Fibroblast of lung (primary cell): ENCODE measurements at places on chromosomes 12 and 14.

DNA sequence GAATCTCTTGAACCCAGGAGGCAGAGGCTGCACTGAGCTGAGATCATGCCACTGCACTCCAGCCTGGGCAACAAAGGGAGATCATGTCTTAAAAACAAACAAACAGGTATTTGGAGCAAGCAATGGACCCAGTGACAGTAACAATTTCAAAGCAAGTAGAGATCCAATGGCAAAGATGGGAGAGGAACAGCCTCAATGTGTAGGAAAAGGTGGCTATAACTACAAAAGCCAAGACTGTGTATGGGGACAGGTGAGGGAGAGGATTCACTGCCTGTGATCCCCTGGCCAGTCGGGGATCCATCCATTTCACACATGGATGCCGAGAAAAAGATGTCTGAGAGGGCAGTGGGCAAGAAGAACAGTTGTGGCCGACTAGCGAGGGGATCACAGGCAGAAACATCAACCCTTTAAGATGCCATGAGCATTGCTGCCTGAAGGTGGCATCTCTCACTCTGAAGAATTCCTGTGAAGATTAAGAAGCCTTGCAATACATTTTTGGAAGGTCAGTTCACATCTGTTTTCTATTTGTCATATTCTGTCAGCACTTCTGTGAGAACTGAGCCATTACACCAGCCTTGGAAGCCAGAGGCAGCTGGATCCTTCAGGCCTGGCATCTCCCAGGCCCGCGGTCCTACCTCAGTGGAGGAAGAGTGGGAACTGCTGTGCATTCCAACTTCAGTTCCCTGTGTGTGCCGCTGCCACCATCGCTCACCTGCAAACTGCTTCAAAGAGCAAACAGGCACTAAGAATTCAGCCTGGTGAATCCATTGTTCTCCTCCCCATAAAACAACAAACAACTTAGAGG is 54.5 kb upstream of the FRS2 start:
- no peak overlapping the region for H3K4me3 ChIP-seq
- peaks cover 2% of the 10 kb centered on the region for H3K4me1 ChIP-seq
- DNase-seq, result peak; percentile 94
- no peaks in the 10 kb centered on the region for H3K27me3 ChIP-seq
- no peaks in the 10 kb centered on the region for H3K36me3 ChIP-seq
- H3K27ac ChIP-seq, result peak overlapping the region; percentile 4

- peak; percentile 18 for DNase-seq
- H3K4me1 ChIP-seq, result no peaks in the 10 kb centered on the region
- no peak within 1 kb of the TSS for H3K27ac ChIP-seq
- H3K4me3 ChIP-seq, result peak within 1 kb of the TSS; percentile 52
- peaks cover 31% of the 10 kb centered on the region for H3K27me3 ChIP-seq
These were observed at the start of gene COCH for GRCh38 chr14:30874120-30874998. Gene COCH (plus strand): TSS chr14:30874559. CDS start chr14:30874939, 380 bp downstream.

- H3K4me1 ChIP-seq, result no peaks in the 10 kb centered on the region
- no peak overlapping the region for H3K4me3 ChIP-seq
- no peaks in the 10 kb centered on the region for H3K36me3 ChIP-seq
These were observed 185.6 kb upstream of the C14orf180 start for GRCh38 chr14:104393898-104394381.

DNA sequence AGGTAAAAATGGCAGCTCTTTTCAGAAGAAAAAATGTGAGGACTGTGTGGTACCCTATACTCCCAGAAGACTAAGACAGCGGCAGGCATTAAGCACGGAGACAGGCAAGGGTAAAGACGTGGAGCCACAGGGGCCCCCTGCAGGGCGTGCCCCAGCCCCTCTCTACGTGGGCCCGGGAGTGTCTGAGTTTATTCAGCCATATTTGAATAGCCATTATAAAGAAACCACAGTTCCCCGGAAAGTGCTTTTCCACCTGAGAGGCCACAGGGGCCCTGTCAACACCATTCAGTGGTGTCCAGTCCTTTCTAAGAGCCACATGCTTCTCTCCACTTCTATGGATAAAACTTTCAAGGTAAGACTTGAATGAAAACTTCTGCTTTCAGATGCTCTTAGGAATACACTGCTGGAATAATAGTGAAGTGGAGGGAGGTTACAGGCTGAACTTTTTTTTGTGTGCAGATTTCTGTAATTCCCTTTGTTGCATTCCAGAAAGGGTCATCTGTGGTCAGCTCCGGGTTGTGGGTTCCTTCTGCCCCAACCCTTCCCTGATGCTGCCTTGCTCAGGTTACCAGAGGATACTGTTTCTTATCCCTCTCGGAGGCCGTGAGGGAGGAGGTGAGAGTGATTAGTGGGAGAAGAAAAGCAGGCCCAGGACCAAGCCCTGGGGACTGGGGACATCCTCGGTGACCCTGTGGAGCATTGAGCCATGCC is 58.4 kb downstream of the SLC25A47 start:
- DNase-seq, result no peak
- no peak overlapping the region for H3K4me3 ChIP-seq
- H3K27ac ChIP-seq, result no peak overlapping the region
- no peaks in the 10 kb centered on the region for H3K27me3 ChIP-seq

- peak; percentile 58 for DNase-seq
- H3K4me1 ChIP-seq, result no peaks in the 10 kb centered on the region
- H3K27ac ChIP-seq, result no peak overlapping the region
- H3K4me3 ChIP-seq, result no peak overlapping the region
- peaks cover 3% of the 10 kb centered on the region for H3K27me3 ChIP-seq
These were observed 11.7 kb upstream of the CREBL2 start for GRCh38 chr12:12599750-12600643.

DNA sequence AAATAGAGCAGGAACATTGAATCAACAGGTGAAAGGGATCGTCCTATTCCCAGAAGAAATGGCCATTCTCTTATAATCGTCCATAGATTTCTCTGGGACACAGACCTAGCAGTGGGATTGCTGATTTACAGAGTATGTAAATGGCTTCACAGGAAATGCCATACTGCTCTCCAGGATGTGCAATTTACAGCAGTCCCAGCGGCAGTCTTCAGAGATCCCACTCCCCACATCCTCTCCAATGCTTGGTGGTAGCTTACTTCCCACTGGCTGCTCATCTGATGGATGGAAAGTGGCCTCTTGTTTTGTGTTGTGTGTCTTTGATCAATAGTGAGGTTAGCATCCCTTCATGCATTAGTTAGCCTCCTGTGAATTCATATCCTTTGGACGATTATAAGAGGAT is 58.1 kb upstream of the PRMT8 start:
- H3K27ac ChIP-seq, result no peak overlapping the region
- H3K36me3 ChIP-seq, result no peaks in the 10 kb centered on the region
- no peaks in the 10 kb centered on the region for H3K4me1 ChIP-seq

DNA sequence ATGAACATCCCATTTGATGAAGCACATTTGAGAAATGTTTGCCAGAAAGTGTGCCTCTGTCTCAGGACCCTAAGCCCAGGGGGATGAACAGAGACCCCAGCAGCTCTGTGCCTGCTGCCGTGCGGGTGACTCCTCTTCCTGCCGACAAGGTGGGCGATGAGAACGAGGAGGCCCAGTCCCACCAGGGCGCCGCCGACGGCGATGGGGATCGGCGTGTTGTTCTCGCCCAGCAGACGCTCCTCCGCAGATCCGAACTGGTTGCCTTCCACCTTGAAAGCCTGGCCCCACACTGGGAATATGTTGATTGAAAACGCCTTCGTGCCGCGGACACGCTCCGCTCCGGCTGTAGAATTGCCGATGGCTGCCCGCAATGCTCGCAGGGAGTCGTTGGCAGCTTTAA is 44.1 kb downstream of the LRTM2 start:
- DNase-seq, result no peak
- H3K4me3 ChIP-seq, result no peak overlapping the region
- H3K27me3 ChIP-seq, result peaks cover 2% of the 10 kb centered on the region
- no peaks in the 10 kb centered on the region for H3K4me1 ChIP-seq
- H3K27ac ChIP-seq, result no peak overlapping the region

- H3K27ac ChIP-seq, result no peak overlapping the region
- peaks cover 3% of the 10 kb centered on the region for H3K4me1 ChIP-seq
- peaks cover 21% of the 10 kb centered on the region for H3K36me3 ChIP-seq
- no peak overlapping the region for H3K4me3 ChIP-seq
- no peaks in the 10 kb centered on the region for H3K27me3 ChIP-seq
- DNase-seq, result no peak
These were observed 14.1 kb downstream of the EID3 start for GRCh38 chr12:104317538-104318210.

DNA sequence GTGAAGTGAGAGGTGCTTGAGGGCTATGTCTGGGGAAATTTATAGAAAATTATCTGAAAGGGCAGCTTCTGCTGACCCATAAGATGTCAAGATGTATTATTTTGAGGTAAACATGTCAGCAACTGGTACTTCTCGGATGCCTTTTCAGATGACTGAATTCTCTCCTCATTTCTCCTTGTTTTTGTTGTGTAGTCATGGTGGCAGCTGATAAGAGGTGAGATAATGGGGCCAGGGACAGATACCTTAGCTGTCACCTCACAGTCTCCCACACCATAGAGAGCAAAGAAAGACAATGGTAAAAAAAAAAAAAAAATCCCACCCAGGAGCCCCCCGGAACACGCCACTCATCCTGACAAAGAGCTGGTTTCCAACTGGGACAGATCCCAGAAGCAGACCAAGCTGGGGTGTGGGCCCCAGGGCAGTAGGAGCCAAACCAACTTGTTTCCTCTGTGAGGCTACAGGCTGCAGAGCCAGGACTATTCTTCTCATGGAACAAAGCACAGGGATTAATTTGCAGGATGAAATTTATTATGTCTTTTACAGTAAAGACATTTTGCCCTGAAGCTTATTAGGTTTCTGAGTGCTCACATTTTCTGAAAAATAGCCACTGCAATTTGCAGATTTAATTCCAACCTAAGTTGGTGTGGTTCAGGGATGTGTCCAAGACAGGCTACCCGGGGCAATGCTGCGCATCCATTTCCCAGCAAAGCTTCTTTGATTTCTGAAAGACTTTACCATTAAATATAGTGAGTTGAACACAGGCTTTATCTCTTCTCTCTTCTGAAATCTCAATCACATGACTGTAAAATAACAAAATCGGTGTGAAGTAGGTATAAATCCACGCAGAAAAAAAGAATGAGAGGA is 52.2 kb downstream of the NDUFA12 start:
- no peaks in the 10 kb centered on the region for H3K27me3 ChIP-seq
- H3K27ac ChIP-seq, result no peak overlapping the region
- H3K36me3 ChIP-seq, result no peaks in the 10 kb centered on the region
- H3K4me3 ChIP-seq, result no peak overlapping the region
- no peak for DNase-seq
- no peaks in the 10 kb centered on the region for H3K4me1 ChIP-seq

DNA sequence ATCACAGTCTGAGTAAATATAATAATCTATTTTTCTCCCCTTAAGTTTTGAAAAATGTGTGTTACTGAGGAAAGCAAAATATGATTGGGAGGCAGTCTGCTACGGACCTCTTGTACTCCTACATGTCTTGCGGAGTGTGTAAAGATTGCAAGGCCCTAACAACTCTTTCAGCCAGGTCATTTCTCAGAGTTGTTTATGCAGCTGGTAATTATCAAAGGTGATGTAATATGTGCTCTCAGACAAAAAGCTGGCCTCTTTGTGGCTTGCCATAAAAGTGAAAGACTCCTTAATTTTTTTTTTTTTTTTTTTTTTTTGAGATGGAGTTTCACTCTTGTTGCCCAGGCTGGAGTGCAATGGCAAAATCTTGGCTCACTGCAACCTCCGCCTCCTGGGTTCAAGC is 40.5 kb upstream of the MON2 start:
- no peaks in the 10 kb centered on the region for H3K36me3 ChIP-seq
- H3K4me3 ChIP-seq, result no peak overlapping the region
- H3K27ac ChIP-seq, result no peak overlapping the region
- peaks cover 3% of the 10 kb centered on the region for H3K27me3 ChIP-seq

DNA sequence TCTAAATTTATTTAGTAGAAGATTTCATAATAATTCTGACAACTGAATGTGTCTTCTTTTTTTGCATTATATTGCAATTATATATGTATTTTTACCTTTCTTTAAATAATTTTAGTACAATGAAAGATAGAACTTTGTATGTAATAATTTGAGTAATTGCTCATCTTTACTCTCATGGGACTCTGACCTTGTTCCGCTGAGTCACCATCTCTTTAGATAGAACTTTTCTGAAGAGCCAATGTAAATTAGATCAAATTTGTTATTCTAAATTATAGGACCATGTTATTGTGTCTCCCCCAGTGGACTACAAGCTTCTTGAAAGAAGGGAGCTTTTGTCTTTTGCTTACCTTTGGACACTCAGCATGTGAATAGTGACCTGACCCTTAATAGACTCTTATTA is 96.1 kb downstream of the TRHDE start:
- no peak overlapping the region for H3K27ac ChIP-seq
- no peak for DNase-seq
- H3K36me3 ChIP-seq, result no peaks in the 10 kb centered on the region
- H3K4me1 ChIP-seq, result no peaks in the 10 kb centered on the region
- no peak overlapping the region for H3K4me3 ChIP-seq
- H3K27me3 ChIP-seq, result no peaks in the 10 kb centered on the region

- H3K4me1 ChIP-seq, result peaks cover 6% of the 10 kb centered on the region
- no peak overlapping the region for H3K4me3 ChIP-seq
- H3K27me3 ChIP-seq, result no peaks in the 10 kb centered on the region
- no peak for DNase-seq
- no peak overlapping the region for H3K27ac ChIP-seq
These were observed 36.6 kb upstream of the LTBP2 start for GRCh38 chr14:74648601-74649000.

- peaks cover 2% of the 10 kb centered on the region for H3K4me1 ChIP-seq
- DNase-seq, result peak; percentile 87
- H3K27me3 ChIP-seq, result no peaks in the 10 kb centered on the region
- peaks cover 4% of the 10 kb centered on the region for H3K36me3 ChIP-seq
- peak within 1 kb of the TSS; percentile 98 for H3K4me3 ChIP-seq
- peak within 1 kb of the TSS; percentile 86 for H3K27ac ChIP-seq
These were observed at the start of gene PEBP1 for GRCh38 chr12:118135788-118136558. Gene PEBP1 (plus strand): TSS chr12:118136124. CDS start chr12:118136210, 86 bp downstream.

GRCh38 chr12:109110988-109111495 is 5.3 kb upstream of the ACACB start:
- peak overlapping the region; percentile 92 for H3K27ac ChIP-seq
- H3K36me3 ChIP-seq, result peaks cover 2% of the 10 kb centered on the region
- peak overlapping the region; percentile 62 for H3K4me3 ChIP-seq
- peaks cover 7% of the 10 kb centered on the region for H3K4me1 ChIP-seq

GRCh38 chr14:105071326-105071725 is 6.1 kb upstream of the GPR132 start:
- no peak overlapping the region for H3K27ac ChIP-seq
- DNase-seq, result no peak
- H3K4me3 ChIP-seq, result no peak overlapping the region
- H3K27me3 ChIP-seq, result peaks cover 6% of the 10 kb centered on the region
- peaks cover 9% of the 10 kb centered on the region for H3K4me1 ChIP-seq

DNA sequence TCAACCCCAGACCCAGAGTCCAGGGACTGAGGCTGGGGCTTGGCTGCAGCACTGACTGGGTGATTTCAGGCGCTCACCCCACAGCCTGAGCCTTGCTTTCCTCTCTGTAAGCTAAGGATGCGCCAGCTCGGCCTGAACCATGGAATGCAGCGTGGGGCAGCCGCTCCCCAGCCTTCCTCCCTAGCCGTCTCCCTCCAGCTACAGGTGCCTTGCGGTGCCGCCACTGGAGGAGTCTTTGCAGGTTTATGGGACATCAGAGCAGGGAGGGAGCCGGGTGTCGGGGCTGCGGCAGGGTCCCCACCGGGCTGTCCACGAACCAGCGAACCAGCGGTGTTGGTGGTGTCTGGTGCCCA is 19.4 kb downstream of the PPP2R5C start:
- H3K27ac ChIP-seq, result no peak overlapping the region
- H3K27me3 ChIP-seq, result peaks cover 22% of the 10 kb centered on the region
- no peak overlapping the region for H3K4me3 ChIP-seq

GRCh38 chr12:38137716-38138115 is 178.9 kb upstream of the ALG10B start:
- DNase-seq, result no peak
- H3K27me3 ChIP-seq, result no peaks in the 10 kb centered on the region
- H3K27ac ChIP-seq, result no peak overlapping the region
- no peaks in the 10 kb centered on the region for H3K4me1 ChIP-seq
- H3K4me3 ChIP-seq, result no peak overlapping the region
